Stimulated activated CD4-positive, alpha-beta T cell treated with anti-CD3 and anti-CD28 coated beads, Interleukin-1b, Interleukin-23, amount 100 ng/mL, for 1 hour (primary cell): ENCODE measurements at places on chromosomes 5 and 9.

GRCh38 chr5:127411381-127411780, 106.1 kb upstream of the PRRC1 start:
- DNase-seq: no peak

GRCh38 chr5:135223891-135224625, 175.0 kb downstream of the MACROH2A1 start:
- DNase-seq: no peak

GRCh38 chr9:13023498-13023897, 248.7 kb downstream of the LURAP1L start:
- DNase-seq: no peak

DNA sequence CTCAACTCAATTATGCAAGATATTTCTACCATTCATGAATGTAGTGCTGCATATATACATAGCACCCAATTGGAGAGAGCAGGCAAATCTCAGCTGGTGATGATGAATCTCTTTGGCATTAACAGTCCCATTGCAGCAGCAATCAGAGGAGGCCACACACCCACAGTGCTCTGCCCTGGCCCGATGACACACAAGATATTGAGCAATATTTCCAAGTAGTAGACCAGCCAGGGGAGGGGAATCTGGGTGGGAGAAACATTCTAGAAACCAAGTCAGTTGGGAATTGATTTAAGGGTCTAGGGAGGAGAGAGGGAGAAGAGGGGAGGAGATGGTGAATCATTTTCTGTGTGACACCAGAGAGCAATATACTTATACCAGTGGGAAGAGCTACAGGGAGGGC, 14.9 kb upstream of the C5orf63 start:
- DNase-seq: no peak

GRCh38 chr9:127169575-127169883, 47.1 kb upstream of the ANGPTL2 start:
- DNase-seq: no peak

DNA sequence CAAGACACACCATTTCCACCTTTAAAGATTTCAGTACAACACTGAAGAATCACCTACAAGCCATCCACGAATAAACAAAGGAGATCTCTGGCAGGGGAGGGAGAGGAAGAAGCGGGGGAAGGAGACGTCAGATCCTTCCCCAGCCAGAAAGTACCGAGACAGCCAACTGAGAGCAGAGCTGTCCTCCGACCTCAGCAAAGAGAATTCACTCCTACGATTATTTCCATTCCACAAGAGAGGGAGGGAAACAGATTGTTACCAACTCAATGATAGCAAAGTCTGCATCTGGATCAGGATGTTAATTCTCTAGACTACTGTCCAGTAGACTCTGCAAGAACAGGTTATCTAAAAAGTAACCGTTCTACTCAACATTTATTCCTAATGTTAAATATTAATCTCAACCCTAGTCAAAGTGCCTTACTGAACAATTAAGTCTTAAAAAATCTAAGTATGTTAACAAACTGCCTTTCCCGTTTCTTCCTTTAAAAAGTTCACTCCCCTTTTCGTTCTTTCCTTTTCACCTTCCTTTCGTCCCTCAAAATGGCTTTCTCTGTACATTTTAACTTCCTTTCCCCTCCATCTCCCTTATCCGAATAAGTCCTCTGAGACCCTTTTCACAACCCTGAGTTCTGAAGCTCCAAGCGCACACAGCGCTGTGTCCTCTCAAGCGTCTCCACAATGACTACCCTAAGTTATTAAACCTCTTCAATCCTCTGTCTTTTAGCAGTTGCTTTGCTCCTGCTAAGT, 1.4 kb downstream of the CHD1 start:
- DNase-seq: no peak
